Large intestine (tissue), 12 donors: ENCODE measurements at places on chromosomes 11 and 22.

GRCh38 chr11:37858398-37858797 lies 1260.4 kb upstream of the RAG2 start:
- no peak for DNase-seq

DNA sequence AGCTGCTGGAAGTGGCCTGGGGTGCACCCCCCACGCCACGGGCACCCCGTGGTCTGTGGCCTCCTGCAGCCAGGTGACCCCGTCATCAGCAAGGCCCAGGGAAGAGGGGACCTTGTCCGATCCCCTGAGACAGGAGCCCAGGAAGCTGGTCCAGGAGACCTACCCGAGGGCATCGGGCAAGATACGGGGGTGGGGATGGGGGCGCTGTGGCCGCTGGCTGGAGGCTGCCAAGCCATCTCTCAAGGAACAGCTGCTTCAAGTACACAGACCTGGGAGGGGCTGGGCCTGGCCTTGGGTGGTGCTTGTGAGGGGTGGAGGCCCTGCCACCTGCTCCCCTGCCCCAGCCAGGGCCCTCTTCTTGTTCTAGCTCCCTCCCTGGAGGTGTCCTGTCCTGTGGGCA lies 1272.1 kb downstream of the BRD1 start:
- no peak for DNase-seq

- peak; percentile 60 for DNase-seq
Observed at GRCh38 chr11:127074151-127074761, 73.7 kb upstream of the KIRREL3 start.

DNA sequence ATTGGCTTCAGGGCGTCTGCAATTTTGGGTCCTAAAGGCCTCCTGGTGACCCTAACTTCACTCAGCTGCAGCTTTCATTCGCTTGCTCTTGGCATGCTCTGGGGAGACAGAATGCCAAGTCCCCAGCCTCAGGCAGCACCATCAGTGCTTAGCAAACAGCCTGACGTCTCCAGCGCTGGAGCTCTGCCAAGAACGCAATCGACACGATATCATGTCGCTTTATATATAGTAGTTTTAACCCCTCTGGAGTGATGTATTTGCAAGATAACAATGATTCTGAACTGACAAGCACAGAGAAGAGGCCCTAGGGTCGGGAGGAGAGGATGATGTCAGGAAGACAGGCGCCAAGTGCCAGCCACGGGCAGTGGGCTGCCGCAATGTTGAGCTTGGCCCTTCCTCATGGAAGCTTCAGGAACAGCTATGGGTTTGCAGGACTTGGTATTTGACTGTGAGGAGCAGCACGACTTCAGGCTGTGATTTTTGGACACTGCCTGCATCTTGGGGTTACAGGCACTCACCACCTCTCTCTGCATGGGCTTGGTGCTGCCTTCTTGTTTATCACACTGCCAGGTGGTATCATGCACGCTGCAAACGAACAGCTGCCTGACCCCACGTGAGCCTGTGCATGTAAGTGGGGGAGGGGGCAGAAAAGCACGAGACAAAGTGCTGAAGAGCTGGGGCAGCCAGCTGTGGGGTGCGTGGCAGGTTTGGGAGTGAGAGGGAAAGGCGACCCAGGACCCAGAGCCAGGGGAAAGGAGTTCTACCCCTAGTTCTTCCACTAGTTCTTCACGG lies 26.1 kb downstream of the B3GAT1 start:
- no peak for DNase-seq
